ENCODE measurements at places on chromosomes 12 and 14. TPM values are rescaled to one million over a fixed set of nuclear protein-coding genes. Genes with fewer than 3 reads are reported as not detected.

DNA sequence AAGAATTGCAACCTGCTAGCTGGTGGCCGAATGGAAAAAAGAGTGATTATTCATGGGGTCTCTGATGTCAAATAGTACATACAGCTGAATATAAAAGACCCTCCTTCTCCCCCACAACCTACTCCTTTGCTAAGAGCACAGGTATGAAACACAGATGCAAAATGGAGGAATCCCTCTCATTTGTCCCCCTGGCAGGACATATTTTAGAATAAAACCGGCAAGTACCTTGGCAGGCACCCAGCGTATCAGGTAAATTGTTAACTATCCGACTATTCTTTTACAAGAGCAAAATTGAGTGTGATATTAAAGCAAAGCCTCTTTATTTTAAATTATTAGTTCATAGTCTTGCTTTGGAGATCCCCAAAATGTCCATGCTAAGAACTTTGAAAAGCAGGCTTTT is 73.7 kb upstream of the USP44 start:
- DNase-seq = no peak

DNA sequence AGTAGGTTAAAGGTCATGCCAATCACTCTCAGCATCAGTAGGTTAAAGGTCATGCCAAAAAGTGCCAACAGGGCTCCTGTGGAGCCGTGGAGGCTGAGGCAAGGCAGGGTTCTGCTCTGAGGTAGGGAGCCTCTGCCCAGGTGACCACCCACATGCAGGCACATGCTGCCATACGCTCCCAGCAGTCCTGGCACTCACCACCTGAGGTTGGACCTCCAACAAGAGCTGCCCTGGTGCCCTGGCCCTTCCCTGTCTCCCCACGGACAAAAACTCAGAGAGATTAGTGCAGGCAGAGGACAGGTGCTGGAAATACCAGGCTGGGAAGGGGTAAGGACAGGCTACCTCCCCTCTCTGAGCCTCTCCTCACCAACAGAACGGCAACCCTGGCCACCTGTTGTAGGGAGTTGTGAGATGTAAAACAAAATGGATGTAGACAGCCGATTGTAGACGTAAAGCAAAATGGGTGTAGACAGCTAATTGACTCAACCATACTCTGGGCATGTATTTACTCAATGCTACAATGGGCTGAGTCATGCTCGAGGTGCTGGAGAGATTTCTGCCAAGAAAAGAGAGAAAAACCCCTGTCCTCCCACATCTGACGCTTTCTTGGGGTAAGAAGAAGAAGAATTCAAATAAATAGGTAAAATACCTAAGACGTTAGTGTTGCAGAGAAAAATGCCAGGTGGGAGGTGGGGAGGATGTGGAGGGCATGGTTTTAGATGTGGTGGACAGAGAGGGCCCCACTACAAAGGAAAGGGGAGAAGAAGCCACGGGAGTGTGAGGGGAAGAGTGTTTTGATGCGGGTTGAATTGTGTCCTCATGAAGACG is 32.4 kb downstream of the LTBP2 start:
- DNase-seq = peak; percentile 95

DNA sequence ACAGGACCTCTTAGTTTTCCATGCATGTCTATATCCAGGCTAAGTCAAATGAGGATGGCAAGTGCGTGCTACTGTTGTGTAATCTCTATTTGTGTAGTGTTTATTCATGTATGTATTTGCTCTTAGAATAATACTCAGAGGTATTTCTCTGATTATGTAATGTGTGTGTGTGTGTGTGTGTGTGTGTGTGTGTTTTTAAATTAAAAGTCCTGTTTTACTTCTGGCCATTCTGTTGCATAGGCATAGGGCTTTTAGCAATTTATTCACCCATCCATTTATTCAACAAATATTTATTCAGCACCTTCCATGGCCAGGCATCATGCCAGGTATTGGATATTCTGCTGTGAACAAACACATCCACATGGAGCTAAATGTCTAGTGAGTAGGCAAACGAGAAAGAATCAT is 63.5 kb downstream of the PELI2 start:
- DNase-seq = no peak

The HOXC5 gene
- total RNA-seq = 0.67 TPM

GRCh38 chr14:28629328-28630004 is 137.1 kb upstream of the FOXG1 start:
- DNase-seq = peak; percentile 45

Measured in mammary epithelial cell (primary cell).